ENCODE measurements at places on chromosomes 2 and 18. TPM values are rescaled to one million over a fixed set of nuclear protein-coding genes. Genes with fewer than 3 reads are reported as not detected.

Gene FAM237A
- not detected for total RNA-seq

Gene TBR1
- 0.05 TPM for total RNA-seq

Gene C2orf80
- total RNA-seq: not detected

Gene C2orf81
- total RNA-seq: 3.7 TPM

Gene GLI2
- total RNA-seq: not detected

Gene STON1
- 1.9 TPM for total RNA-seq

Gene SEMA4F
- 6.4 TPM for total RNA-seq

Gene RNF25
- total RNA-seq: 24.5 TPM

Gene LIPG
- 0.12 TPM for total RNA-seq

Gene GKN2
- not detected for total RNA-seq

Gene CLHC1
- 12.3 TPM for total RNA-seq

Gene LAMA1
- not detected for total RNA-seq

Gene GAD1
- total RNA-seq: 12.8 TPM

Gene USP34
- total RNA-seq: 100.0 TPM

Gene NEU2
- total RNA-seq: not detected

Gene SP100
- total RNA-seq: 156 TPM

All from activated T-cell treated with anti-CD3 and anti-CD28 coated beads, Interleukin-2, amount 50 U/mL, for 72 hours (primary cell).